ENCODE measurements at places on chromosomes 7 and 10.

DNA sequence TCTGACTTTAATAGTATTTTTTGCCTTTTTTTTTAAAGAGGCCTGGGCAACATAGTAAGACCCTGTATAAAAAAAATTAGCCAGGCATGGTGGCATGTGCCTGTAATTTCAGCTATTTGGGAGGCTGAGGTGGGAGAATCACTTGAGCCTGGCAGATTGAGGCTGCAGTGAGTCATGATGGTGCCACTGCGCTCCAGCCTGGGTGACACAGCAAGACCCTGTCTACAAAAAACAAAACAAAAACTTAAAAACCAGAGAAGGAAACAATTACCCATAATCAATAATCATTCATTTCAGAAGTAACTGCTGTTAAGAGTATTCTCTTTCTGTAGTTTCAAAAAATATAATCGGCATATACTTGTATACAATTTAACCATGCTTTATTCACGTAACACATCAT, 28.0 kb downstream of the VPS26A start:
- no peak for DNase-seq

GRCh38 chr7:7719236-7719635, 829 bp upstream of the RPA3 start:
- peak; percentile 99 for DNase-seq

DNA sequence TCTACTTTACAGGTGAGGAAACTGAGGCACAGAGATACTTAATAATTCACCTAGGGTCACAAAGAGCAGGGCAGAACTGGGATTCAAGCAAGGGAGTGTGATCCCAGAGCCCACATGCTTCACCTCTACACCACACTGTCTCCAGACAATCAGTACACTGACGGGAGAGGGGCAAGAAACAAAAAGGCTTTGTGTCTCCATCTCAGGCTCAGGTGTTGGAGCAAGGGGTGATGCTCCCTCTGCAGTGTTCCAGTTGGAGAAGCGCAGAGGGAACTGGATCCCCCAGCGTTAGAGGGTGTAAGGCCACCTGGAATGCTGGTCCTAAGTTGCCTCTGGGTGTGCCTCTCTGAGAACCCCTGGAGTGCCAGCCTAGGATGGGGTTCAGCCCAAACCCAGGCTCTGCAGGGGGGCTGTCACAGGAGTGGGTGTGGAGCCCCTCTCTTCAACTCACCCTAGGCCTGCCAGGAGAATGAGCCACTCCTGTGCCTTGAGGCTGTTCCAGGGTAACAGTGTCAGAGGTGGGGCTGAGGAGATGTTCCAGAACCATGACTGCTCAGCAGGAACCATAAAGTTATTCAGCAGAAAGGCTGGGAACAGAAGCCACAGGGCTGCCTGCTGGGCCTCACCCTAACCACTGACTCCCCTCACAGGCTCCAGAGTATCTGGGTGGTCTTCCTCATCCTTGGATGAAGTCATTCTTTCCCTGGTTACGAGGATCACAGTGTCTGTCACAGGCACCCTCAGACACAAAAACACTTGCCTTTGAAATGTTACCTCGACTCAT, 5.5 kb downstream of the RBP4 start:
- DNase-seq, result no peak

- DNase-seq, result no peak
Measured at GRCh38 chr7:78047800-78048199, 249.2 kb downstream of the PHTF2 start.

DNA sequence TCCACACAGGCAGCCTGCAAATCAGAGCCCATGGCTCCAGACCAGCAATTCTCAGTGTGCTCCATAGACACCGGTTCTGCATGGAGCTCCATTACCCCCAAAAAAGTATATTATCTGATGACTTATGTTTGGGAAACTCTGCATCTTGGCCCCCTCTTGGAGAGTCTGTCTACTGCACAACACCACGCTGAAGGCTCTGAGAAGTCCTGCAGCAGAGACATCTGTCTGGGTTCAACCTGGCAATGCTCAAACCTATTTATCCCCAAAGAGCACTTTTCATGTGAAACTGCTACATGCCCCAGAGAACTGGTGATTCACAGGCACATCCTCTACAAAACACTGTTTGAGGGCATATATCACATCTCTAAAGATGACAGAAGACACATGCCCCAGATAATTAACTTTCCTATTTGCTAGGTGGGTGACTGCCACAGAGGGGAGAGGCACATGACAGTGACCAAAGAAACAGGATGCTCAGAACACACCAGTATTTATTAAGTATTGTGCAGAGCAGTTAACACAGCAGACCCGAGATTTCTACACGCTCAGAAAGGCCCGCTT, 83.8 kb downstream of the DLG5 start:
- no peak for DNase-seq

DNA sequence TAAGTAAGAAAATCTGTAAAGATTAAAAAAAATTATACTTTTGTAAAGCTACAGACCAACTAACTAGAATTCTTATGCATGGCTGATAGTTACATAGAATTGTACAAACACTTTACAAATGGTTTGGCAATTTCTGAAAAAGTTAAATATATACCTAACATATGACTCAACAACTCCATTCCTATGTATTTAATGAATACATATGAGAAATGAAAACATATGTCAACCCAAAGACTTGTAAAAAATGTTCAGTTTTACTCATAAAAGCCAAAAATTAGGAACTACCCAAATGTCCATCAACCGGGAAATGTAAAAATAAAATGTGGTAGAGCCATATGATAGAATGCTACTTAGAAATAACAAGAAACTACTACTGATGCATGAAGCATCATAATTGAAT, 152.6 kb upstream of the NRG3 start:
- DNase-seq, result no peak

DNA sequence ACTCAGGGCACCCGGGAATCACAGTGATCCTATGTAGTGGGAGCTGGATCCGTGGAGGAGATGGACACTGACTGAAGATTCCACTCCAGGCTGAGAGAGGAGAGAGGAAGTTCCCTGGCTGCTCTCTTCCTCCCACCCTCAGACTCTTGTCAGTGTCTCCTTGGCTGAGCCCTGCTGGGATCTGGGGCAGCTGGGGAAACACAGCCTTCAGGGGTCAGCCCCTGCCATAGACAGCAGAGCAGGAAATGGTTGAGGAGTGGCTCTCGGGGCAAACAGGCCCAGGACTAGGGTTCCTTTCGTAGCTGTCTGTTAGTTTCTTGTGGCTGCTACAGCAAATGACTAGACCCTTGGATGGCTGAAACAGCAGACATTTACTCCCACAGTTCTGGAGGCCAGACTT, 174.4 kb upstream of the BMPER start:
- DNase-seq, result no peak

- no peak for DNase-seq
Measured at GRCh38 chr10:22699976-22700375, 14.4 kb downstream of the PIP4K2A start.

DNA sequence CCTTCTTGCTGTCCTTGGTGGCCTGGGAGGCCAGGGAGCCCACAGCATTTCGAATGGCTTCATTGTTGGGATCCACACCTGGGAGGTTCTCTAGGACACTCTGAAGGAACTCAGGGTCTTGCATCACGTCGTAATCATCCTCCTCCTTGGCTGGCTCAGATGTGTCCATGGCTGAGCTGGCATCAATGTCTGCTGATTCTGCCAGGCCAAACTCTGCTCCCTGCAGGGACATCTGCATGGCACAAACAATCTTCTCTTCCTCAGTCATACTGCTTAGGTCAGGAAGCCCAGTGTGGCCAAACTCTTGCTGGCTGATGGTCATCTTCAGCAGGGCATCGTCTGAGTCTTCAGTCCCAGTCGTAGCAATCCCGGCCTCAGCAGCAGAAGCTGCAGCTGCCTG, 34.9 kb upstream of the PLCE1 start:
- no peak for DNase-seq

DNA sequence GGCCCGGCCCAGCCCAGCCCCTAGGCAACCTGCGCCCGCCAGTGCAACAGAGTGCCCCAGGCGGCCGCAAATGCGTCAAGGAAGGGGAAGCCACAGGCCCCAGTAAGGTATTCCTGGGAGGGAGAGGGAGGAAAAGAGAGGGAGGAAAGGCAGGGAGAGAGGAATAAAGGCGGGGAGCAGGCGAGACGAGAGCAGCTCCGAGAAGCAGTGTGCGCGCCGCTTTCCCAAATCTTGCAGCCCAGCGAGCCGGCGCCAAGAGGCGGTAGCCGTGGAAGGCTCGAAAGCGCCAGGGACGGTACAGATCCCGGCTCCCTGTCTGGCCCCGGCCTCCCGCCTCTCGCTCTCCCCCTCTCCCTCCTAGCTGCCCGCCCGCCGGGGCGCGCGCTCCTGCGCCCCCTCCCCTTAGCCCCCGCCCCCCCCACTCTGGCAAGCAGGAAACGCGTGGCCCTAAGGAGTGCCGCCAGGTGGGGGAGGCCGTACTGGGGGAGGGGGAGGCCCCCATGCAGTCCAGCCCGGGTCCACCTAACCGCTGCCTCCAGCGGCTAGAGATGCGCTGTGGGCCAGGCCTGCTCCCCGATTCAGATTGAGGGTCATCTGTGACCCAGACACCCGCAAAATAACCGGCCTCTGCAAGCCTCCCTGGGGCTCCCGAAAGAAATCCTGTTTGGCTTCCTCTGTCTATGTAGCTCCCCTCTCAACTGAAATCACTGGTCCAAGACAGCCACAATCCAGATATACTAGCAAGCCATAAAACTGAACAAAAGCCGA, 4.3 kb downstream of the HOXA10 start:
- no peak for DNase-seq

GRCh38 chr10:47050618-47051455, 139.6 kb downstream of the PTPN20 start:
- DNase-seq, result no peak

DNA sequence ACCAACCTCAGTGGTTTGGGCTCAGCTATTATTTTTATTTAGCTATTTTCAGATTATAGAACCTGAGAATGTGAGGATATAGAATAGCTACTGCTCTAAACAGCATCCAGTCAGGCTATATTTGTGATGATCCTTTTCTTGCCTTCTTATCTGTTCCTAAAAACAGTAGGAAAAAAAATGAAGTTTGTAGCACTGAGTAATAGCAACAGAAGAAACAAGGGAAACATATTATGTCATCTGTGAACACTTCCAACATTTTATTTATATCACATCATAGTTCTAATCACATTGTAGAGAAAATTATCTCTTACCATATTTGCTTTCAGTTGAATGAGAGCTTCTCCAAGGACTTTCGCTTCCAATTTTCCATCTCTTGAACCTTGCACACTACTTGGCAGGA, 229.6 kb upstream of the PTPRZ1 start:
- no peak for DNase-seq

DNA sequence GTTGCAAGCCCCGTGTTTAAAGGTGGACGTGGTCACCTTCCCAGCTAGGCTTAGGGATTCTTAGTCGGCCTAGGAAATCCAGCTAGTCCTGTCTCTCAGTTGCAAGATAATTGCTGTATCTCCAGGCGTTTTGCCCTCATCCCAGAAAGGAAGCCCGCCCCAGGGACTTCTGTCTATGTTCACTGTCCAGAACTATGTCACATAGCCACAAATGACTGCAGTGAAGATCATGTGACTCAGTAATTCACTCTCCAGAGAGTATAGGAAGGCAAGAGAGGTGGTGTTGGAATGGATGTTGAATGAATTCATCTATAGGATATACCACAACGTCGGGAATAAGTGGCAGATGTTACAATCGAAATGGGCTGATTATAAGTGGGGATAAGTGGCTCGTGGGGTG, 349 bp upstream of the ERVW-1 start:
- DNase-seq, result no peak

- no peak for DNase-seq
Measured at GRCh38 chr10:125130260-125130659, 30.1 kb downstream of the CTBP2 start.

DNA sequence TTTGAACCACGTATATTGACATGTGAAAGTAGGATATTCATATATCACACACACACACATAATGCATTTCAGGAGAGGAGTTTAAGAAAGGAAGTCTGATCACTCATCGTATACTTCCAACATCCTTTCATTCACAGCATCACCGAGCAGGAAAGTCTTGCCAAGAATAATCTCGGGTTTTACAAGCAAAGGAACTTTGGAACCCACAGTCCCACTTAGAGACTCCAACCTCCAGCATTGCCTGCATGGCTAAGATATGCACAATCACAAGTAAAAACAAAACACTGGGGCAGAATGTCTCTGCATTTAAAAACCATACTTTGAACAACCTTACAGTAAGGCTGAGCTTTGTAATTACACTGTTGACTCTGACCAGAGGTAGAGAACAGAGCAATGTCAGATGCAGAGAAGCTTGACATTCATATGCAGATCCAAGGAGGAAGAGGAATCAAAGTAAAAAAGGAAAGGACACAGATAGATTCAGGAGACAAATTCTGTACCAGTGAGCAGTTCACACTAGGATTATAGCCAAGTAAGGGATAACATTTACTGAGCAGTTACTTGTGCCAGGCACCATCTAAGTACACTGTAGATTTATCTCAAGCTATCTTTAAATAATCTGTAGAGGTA, 14.8 kb downstream of the THSD7A start:
- no peak for DNase-seq

- DNase-seq, result peak; percentile 79
Measured at GRCh38 chr10:3805791-3806461, 20.9 kb upstream of the KLF6 start.

- DNase-seq, result no peak
Measured at GRCh38 chr7:84800846-84801245, 386.0 kb downstream of the SEMA3D start.

- no peak for DNase-seq
Measured at GRCh38 chr7:45653209-45653907, 79.2 kb downstream of the ADCY1 start.
